MM.1S (cell line): ENCODE measurements at places on chromosomes 13 and 19.
A peak's percentile ranks its signal among the peaks of the same experiment; 100 is the strongest.

- DNase-seq: no peak
These were observed 53.6 kb downstream of the XPO4 start for GRCh38 chr13:20848944-20849343.

- DNase-seq: no peak
These were observed 30.7 kb upstream of the NFIC start for GRCh38 chr19:3335431-3336350.

DNA sequence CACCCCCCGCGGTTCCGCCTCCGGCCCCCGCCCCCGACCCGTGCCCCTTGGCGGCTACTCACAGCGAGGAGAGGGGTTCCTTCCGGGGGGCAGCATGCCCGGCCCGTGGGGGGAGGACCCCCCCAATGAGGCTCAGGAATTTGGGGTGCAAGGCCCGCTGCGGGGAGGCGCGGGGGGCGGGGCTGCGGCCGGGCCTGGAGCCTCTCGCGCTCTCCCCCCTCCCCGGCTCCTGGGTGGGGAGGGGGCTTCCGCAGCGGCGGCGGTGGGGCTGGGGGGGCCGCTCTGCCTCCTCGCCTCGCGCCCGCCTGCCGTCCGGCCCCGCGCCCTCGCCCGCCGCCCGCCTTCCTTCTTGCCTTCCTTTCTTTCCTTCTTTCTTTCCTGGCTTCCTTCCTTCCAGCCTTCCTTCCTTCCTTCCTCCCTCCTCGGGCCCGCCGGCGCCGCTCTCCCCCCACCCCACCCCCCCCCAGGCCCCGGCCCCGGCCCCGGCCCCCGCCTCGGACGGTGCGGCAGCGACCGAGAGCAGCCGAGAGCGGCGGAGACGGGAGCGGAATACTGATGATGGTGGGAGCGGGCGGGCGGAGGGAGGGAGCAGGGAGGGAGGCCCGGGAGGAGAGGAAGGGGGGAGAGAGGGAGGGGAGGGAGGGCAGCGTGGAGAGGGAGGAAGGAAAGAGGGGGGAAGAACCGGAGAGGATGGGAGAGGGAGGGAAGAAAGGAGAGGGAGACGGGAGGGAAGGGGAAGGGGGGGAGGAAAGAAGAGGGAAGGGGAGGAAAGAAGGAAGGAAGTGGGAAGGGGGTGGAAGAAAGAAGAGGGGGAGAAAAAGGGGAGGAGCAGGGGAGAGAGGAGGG is at the start of gene LRRC4B:
TSS of gene LRRC4B (minus strand) at position 554 of the 846 bp plus-strand sequence. CDS start 19,597 bp downstream, outside the sequence.
- no peak for DNase-seq

GRCh38 chr13:29918845-29919244 is 68.4 kb upstream of the UBL3 start:
- DNase-seq: no peak

DNA sequence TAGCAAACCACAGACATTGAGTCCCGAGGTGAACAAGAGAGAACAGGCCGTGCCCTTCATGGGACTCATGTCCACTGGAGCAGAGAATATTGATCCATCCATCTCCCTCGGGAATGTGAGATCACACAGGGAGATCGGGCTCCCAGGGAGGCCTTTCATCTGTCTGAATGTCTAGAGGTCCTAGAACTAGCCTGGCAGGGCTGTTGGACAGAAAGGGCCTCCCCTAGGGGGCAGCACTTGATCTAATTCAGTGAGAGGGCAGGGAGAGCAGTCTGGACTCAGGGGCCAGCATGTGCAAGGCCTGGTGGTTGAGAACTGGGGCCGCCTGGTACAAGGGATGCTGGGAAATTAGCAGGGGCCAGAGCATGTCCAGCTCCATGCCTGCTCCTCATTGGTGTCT is 4.3 kb downstream of the RUVBL2 start:
- peak; percentile 52 for DNase-seq

DNA sequence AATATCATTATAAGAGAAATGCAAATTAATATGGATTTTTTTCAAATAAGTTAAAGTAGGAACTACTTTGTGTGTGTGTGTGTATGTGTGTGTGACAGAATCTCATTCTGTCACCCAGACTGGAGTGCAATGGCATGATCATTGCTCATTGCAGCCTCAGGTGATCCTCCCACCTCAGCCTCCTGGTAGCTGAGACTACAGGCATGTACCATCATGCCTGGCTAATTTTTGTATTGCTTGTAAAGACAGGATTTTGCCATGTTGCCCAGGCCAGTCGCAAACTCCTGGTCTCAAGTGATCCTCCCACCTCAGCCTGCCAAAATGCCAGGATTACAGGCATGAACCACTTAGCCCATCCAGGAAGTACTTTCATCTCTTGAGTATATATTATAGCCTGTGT is 3.2 kb upstream of the ERVV-2 start:
- no peak for DNase-seq

DNA sequence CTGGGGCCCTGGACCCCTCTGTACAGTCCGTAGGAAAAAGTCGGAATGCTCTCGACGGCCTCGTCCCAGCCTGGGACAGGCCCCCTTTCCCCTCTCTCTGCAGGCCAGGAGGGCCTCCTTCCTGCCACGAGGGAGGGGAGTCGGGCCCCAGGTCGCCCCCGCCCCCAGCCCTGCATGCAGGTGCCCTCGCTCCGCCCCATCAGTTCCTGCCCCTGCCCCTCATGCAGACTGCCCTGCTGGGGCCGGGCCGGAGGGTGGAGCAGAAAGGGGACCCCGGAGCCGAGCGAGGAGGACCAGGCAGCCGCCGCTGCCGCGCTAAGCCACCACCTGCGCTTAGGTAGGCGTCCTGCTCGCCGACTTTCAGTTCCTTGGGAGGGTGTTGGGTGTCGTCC is 7.3 kb downstream of the LYL1 start:
- peak; percentile 35 for DNase-seq

- DNase-seq: no peak
These were observed 2.0 kb downstream of the VSIG10L start for GRCh38 chr19:51339687-51340656.

- DNase-seq: no peak
These were observed 12.9 kb upstream of the TPT1 start for GRCh38 chr13:45353895-45354294.

GRCh38 chr19:6916952-6917351 is 29.6 kb downstream of the ADGRE1 start:
- no peak for DNase-seq

DNA sequence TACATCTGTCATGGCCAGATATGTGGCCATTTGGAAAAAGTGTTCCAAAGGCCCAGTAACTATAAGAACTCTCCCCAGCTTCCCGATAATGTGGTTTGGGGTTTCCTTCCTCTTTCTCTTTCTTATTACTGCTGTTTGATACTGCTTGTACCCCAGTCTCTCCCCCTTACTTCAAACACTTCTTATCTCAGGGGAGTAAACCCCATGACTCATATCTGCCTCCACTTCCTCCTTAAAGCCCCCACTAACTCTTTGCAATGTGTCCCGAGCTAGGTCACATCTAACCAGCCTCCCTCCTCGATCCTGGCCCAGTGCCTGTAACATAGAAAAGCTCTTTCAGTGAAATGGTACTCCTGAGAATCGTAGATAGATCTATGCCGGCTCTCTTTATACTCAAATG is 82.4 kb upstream of the STARD13 start:
- DNase-seq: no peak

DNA sequence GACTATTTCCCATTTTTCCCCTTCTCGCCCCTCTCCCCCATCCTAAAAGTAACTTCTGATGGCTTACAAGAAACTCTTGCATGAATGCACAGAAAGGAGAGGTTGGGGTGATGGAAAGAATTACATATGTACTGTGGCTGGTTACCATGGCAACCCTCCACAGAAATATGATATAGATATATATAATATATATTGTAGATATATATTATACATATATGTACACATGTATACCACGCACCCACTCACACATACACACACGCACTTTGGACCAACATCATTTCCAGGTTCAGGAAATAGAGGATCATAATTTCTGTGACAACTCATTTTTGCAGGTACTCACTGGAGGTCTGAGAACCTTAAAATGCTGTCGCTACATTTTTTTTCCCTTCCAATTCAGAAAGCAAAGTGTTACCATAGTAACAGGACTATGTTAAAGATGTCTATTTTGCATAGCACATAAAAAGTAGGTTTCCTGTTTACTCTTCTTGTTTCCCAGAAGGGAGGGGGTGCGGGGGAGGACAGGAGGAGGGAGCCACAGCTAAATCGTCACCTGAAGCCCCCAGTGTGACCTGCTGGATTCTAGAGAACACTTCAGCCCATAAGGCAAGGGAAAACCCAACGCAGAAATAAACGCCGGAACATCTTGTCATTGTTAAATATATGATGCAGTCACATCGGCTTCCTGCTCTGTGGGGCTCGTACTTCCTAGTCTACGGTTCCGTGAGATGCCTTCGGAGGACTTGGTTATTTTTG is 44.7 kb downstream of the EFNB2 start:
- DNase-seq: no peak

DNA sequence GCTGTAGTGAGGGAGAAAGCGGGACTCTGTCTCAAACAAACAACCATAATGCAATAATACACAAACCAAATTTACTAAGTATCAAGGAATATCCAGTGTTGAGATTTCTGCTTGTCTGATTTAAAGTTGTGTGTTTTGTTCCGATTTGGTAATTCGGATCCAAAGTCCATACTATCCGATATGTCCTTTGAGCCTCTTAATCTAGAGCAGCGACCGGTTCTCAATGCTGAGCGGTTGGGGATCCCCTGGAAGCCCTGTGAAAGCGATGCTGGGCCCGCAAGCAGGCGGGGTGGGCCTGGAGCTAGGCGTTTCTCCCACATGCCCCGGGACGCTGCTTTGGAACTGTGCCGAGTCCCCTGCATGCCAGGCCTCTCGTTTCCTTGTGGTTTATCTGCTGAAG is 20.2 kb downstream of the C19orf44 start:
- DNase-seq: no peak

DNA sequence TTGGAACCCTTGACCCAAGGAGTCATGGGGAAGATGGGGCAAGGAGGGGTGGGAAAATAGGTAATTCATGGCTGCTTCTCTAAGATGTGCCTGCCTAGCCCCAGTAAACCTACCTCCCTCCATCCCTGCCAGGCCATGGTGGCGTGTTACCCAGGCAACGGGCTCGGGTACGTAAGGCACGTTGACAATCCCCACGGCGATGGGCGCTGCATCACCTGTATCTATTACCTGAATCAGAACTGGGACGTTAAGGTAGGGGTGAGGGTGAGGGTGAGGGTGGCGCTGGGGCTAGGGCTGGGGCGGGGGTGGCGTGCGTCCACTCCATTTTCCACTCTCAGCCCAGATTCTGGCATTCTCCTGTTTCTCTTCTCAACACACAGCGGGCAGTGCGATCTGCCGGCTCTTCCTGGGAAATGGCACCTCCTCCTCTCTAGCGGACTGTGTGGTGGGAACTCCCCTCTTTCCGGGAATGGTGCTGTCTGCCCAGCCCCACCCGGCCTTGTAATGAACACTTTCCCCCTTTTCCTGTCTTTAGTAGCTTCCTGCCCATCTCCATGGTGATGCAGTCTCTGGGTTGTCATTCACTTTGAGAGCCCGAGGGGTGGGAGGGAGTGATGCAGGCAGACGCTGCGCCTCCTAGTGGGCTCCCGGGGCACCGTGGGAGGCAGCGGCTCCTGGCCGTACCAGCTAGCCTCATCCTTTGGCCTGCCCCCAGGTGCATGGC is 7.6 kb downstream of the EGLN2 start:
- no peak for DNase-seq

DNA sequence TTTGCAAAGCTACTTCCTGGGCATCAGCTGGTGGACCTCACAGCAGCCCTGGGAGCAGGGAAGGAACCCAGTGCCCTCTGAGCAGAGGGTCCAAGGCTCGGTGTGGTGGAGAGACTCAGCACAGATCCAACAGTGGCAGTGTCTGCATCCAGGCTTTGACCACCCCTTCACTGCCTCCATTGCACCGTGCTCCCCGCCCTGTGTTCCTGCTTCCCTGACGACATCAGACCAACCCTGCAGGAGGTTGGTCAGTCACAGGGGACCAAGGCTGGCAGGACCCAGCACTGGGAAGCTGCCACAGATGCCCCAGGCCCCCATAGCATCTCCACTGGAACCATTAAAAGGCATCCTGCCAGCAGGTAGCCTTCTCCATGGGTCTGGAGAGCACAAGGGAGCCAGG is 7.8 kb upstream of the VSTM2B start:
- no peak for DNase-seq
